T-helper 22 cell (primary cell): ENCODE measurements at places on chromosomes 16 and 17.

DNA sequence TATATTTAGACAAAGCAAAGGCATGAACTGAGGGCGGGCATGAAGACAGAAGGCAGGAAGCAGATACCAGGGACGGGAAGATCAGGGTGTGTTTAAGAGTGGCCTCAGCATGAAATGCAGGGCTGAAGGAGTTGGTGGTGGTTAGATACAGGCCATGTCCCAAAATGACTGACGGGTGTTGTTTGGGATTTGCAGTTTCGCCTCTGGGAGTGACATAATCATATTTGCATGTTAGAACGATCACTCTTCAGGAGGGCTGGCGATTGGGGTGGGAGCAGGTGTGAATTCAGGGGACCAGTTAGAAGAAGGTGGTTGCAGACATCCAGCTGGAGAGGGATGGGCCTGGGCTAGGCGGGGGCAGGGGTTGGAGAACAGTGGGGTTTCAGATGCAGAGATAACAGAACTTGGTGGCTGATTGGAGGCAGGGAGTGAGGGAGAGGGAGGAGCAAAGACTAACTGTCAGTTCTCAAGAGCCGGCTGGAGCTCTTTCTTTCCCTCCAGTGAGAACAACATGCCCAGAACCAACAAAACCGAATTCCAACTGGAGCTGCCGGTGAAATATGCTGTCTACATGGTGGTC is 27.2 kb upstream of the ITGAX start:
- DNase-seq, result no peak

DNA sequence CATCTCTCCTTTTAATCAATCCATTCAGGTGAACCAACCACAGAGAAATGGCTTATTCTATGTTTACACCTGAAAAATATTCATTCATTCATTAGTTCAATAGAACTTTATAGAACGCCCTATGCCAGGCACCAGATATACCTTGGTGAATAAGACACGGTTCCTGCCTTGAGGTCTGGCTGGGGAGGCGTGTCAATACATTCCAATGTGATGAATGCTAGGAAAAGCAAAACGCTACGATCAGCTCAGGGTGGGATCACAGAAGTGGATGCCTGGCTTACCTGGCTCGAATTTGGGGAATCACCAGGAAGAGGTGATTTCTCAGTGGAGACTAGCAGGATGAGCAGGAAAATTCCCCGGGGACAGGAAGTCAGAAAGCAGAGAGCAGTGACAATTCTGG is 17.5 kb upstream of the WFIKKN2 start:
- no peak for DNase-seq

DNA sequence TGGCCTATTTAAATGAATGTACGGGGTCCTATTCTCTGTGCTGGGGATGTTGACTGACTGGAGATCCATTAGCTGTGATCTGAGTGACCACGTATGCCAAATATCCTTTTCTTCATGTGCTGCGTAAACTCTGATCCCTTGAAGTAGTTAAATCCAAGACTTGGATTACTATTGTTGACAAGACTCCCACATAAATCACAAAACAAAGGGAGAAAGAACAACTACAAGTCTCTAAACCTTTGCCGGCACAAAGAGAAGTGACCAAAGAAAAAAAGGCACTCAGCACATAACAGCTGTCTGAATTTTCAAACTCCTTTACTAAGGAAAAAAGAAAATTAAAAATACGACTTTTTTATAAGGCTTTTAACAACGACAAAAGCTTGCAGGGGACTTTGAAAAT is 559.9 kb upstream of the CDH8 start:
- DNase-seq, result no peak

DNA sequence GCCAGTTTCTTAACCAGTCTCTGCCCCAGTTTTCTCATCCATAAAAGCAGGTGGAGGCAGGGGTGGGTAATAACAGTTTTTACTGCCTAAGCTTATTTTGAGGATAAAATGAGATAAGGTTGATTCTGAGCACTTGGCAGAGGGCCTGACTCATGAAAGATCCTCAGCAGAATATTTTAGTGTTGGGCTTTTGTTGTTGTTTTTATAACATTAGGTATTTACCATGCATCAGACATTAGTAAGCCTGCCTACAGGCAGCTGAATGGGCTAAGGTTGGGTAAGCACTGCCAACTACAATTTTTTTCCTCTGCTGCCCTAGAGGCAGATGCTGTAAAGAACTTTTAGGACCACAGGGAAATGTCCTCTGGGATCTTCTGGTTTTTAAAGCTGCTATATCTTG is 43.1 kb downstream of the SCNN1G start:
- no peak for DNase-seq

GRCh38 chr17:68777856-68778694 is 176.9 kb upstream of the FAM20A start:
- DNase-seq, result no peak

- no peak for DNase-seq
Observed at GRCh38 chr17:39237586-39237985, 11.8 kb upstream of the STAC2 start.

DNA sequence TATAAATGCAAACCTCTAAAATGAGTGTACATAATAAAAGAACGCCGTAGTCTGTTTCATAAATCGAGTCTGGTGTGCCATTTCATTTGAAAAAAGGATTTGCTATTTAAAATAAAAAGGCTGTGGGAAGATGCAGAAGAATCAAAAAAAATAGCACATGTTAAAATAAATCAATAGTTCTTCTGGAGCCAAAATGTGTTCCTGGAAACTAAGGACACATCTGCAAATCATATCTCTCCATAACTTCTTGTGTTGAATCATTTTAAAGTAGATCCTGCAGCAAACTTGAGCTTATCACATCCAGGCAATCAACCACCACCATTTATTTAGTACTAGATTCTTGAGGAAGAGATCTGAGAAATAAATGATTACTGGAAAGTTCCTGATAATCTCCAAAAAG is 29.0 kb downstream of the XPO6 start:
- DNase-seq, result no peak

- no peak for DNase-seq
Observed at GRCh38 chr17:10275418-10275817, 77.0 kb upstream of the GAS7 start.

DNA sequence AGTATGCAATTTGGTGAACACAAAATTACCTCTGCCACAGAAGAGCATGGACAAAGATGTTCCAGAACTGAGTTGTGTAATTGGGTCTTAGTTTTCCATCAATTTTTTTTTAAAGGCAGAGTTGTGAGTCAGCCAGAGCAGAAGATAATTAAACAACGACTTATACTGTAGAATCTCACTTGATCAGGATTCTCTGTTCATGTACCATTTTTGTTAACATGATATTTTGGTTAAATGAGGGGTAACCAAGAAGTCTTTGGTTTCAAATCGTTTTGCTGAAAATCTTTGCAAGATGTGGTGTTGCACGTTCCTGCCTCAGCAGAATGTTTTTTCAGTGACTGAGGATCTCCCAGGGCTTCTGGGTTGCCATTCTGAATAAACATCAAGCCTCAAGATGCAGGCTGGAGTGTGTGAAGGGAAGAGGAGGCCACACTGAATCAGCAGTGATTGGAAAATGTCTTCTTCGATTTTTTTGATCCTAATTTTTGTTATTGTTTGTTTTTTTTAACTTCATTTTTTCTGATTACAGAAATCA is 232.6 kb upstream of the IRX3 start:
- no peak for DNase-seq

DNA sequence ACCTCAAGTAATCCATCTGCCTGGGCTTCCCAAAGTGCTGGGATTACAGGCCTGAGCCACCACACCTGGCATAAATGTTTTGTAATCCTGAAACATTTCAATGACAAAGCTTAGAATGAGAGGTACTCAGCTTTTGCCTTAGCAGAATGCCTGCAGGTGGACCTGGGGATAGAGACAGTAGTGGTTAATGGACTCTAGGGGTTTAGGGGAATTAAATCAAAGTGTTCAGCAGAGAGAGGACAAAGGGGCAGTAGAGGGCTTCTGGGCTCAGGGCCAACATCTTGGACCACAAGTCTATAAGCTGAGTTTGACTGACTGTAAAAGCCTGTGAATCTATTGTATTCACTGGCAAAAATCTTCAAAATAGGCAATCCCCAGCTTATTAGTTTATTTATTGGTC is 36.0 kb upstream of the MED13 start:
- DNase-seq, result no peak
